NCI-H146 (cell line): ENCODE measurements at places on chromosomes 12 and 14.

GRCh38 chr12:26727482-26728204 is 105.4 kb downstream of the ITPR2 start:
- DNase-seq: no peak

DNA sequence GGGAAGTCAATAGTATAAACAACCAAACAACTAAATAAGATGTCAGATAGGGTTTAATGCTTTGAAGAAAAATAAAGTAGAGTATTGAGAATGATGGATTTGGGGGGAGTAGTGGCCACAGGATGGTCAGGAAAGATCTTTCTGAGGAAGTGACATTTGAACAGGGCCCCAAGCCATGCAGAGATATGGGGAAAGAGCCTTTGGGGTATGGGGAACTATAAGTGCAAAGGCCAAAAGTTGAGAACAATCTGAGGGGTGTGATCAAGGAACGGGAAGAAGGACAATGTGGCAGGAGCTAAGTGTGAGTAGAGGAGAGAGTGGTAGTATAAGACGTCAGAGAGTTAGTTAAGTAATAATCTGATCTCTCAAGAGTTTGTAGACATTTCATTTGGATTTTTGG is 1.3 kb downstream of the MRPS35 start:
- DNase-seq: no peak

GRCh38 chr14:97036086-97036852 is 239.1 kb downstream of the VRK1 start:
- no peak for DNase-seq

DNA sequence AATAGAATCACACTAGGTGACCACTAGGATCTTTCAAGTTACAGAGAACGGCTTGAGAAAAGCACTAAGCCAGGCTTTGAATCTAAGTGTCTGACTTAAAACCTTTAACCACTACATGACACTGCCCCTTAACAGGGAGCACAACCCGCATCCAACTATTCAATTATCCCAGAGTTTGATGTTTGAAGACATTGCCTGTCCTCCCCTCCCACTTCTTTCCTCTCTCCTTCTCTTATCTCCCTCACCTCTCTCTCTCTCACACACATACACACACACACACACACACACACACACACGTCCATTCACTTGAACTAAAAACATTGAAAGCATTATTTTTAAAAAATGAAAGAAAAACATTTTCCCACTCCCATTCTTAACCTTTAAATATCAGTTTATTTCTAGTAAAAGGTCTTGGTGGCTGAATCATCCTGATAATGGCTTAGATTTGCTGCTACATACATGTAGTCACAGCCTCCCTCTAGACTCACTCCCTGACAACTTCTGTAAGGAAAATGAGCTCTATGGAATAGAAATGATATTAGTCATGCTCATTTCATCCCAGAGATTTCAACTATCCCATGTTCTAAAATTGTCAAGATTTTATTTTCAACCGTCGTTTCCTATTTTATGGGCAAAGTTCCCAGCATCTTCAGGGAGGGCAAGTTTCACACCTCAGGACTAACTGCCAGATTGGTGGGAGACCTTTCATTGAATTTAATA is 53.5 kb upstream of the RAP1B start:
- no peak for DNase-seq

- DNase-seq: no peak
Observed at GRCh38 chr14:91061056-91061887, 831 bp upstream of the RPS6KA5 start.

DNA sequence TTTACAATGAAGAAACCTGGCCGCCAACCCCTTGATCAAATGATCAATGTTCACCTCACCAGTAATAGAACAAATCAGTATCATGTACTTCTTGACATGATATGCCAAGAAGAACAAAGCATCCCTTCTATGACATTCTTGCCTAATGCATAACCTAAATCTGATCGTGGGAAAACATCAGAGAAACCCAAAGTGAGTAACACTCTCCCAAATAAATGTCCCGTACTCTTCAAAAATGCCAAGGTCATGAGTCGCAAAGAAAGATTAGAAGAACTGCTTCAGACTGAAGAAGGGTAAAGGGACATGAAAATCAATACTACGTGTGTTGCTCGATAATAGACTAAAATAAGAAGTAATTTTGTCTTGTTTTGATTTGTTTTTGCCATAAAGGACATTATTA is 11.4 kb upstream of the SLC25A3 start:
- DNase-seq: no peak

- no peak for DNase-seq
Observed at GRCh38 chr14:52948836-52949235, 2.0 kb downstream of the FERMT2 start.

DNA sequence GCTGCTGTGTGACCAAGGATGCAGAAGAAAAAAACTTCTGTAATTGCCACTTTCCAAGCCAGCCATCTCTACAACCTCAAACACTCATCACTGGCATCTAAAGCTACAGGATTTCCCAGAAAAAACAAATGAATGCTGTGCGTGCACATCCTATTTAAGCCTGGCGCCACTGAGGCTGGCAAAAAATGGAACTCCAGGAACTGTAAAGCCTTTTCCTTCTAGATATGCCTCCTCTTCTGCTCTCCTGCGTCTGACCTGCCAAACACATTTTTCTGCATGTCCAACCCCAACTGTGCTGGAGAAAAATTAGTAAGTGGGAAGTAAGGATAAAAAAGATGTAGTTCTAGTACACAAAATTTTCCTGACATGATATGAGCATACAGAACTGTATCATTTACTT is 184.9 kb downstream of the ITPR2 start:
- no peak for DNase-seq

- no peak for DNase-seq
Observed at GRCh38 chr12:49461221-49461620, 77.6 kb upstream of the KCNH3 start.

GRCh38 chr12:101686176-101686575 is 11.3 kb upstream of the CHPT1 start:
- DNase-seq: no peak

DNA sequence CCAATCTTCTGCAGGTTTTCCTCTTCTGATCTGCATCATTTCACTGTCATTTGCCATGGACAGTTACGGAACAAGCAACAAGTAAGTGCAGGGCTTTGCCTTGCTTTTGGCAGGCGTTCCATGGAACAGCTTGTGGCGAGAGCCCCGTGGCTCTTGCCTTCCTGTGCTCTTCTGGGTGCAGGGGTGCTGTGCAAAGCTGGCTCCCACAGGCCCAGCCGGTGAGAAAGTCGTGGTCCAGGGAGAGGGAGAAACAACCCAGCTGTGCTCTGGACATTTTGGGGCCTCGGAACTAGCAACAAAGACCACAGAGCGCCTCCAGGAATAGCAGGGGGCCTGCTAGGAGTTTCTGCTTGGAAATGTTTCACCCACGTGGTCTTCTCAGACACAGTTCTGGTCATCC is 164.7 kb downstream of the ADGRD1 start:
- no peak for DNase-seq

- DNase-seq: no peak
Observed at GRCh38 chr12:92338102-92338501, 192.5 kb upstream of the BTG1 start.

DNA sequence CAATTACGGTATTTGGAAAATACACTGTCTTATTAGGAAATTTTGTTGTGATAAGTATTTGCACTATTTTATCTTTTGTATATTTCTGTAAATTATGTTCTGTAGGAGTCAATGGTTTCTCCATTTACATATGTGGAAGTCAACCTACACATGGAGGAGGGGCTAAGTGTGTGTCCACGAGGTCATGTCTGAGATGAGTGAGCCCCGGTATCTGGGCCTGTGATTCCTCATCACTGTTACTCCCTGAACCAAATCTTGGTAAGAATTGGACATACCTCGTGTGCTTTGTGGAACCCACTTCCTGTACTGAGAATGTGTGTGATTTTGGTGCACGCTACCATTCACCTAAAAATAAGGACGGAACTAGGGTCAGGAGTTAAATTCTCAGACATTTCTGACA is 1105.5 kb downstream of the TMEM121 start:
- DNase-seq: no peak

- no peak for DNase-seq
Observed at GRCh38 chr14:54189748-54190354, 207.0 kb upstream of the CDKN3 start.

- DNase-seq: no peak
Observed at GRCh38 chr14:38824706-38825105, 278.3 kb downstream of the SEC23A start.

GRCh38 chr14:29717901-29718300 is 209.7 kb downstream of the PRKD1 start:
- no peak for DNase-seq

DNA sequence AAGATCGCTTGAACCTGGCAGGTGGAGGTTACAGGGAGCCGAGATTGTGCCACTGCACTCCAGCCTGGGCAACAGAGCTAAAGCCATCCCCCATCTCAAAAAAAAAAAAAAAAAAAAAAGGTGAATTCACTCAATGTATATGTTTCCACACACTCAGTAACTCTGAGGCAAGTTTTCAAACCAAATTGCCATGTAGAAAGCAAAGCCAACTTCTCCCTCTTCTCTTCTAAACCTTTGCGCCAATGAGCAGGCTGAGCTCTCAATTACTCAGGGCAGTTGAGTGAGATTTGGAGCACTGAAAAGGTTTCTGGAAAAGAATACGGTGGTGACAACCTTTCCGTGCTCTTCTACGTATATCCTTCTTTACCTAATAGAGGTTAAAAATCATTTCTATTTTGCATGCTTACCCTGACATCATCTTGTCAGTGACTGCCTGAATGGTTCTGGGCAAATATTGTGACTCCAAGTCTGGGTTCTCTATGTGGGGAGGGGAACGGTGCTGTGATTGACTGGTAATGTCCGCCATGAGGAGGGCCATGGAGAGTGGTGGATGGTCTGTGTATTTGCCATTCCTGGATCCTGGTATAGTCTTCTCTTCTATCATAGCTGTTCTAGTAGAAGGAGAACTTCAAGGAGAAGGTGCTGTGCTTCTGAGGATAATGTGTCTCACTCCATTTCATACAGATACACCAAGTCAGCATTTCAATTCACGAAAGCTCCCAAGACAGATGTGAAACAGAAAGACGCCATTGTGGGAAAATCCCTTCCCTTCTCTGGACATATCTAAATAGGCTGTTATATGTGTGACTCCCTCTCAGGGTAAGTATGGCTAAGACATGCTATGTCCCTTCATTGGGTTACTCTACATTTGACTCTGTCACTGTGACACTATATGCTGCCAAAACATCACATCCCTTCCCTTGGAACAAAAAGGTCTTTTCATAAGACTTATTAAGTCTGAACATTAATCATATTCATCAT is 46.2 kb upstream of the MED13L start:
- DNase-seq: no peak

GRCh38 chr12:109873653-109874052 is 6.7 kb downstream of the GLTP start:
- DNase-seq: no peak

DNA sequence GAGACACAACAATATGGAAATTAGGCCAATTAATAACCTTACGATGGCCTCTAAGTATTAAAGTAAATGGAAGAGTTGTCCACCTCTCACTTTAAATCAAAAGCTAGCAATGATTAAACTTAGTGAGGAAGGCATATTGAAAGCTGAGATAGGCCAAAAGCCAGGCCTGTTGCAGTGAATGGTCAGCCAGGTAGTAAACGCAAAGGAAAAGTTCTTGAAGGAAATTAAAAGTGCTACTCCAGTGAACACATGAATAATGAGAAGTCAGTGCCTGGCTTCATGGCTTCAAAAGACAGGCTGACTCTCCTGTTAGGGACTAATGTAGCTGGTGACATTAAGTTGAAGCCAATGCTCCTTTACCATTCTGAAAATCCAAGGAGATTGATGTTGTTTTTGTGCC is 135.3 kb downstream of the NDUFA12 start:
- no peak for DNase-seq

DNA sequence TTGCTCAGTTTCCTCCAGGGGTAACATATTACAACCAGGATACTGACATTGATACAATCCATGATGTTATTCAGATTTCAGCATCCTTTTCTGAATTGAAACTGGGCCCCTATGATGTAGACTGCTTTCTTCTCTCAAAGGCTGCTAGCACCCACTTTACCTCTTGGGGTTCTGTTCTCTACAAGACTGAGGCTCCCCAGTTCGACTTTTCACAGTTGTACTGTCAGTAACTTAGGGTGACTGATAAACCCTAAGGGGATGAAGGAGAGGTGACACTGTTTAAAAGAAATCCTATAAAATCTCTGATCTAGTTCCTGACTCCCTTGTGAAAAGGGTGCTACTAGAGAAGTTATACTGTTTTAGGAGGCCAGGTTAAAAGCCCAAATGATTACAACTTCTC is 818 bp downstream of the VPS33A start:
- DNase-seq: no peak

DNA sequence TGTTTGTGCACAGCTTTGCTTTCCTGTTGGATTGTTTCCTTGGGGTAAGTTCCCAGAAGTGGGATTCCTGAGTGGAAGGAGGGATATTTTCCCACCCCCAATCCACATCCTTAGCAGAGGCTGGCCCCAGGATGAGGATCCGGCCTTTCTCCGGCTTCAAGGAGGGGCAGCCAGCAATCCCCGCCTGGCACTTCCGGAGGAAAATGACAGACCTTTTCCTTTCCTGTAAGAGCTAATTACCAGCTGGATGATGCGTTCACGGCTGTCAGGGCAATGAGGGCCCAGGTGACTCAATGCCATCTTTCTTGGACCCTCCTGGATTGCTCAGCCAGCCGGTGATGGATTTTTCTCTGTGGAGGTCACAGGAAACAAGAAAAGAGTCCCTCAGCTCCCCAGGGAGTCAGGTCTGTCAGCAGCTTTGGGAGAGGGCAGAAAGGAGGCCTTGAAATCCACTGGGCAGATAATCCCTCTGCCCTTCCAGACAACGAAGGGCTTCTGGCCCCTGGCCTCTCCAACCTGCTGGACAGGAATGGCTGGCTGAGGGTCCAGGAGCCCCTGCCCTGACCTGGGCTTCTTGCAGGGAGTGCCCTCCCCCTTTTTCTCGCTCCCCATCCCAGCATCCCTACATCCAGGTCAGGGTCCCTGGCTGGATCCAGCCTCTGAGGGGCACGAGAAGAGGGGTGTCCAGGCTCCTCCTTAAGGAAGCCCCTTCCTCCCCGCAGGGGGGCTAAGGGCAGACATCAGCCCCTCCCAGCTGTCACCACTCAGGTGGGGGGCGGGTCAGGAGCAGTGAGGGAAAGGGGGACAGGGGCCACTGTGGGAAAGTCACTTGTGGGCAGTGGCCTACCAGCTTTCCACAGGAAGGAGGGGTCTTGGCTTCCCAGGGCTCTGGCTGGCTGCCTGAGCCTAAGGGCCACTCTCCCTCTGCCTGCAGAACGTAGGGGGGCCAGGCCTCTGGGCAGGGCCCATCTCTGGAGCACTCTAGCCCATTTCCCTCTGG is 16.1 kb upstream of the CCDC85C start:
- DNase-seq: no peak

DNA sequence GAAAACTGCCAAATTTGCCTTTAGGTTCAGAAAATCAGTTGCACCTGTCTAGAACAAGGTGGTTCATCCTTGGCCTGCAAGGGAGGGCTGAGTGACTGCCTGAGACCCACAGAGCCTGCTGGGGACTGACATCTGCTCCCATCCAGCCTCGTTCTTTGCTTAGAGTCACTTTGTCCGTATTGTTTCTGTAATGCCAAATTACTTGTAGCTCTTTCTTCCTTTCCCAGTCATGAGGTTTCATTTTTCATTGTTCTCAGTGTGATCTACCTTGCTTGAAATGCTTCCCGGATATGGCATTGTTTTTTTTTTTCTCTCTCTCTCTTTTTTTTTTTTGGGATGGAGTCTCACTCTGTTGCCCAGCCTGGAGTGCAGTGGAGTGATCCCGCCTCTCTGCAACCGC is 21.3 kb downstream of the TSPAN9 start:
- DNase-seq: no peak

GRCh38 chr14:99274346-99275221 is 2.6 kb upstream of the BCL11B start:
- peak; percentile 52 for DNase-seq

- DNase-seq: no peak
Observed at GRCh38 chr12:109961201-109961600, 35.0 kb downstream of the GIT2 start.

GRCh38 chr12:46489951-46490388 is 117.4 kb upstream of the SLC38A2 start:
- DNase-seq: no peak
